ENCODE measurements at places on chromosomes 12 and 14.

- no peak for DNase-seq
Observed at GRCh38 chr14:61485661-61486060, 164.3 kb downstream of the PRKCH start.

GRCh38 chr14:43161477-43161876, 1345.6 kb downstream of the FSCB start:
- no peak for DNase-seq

DNA sequence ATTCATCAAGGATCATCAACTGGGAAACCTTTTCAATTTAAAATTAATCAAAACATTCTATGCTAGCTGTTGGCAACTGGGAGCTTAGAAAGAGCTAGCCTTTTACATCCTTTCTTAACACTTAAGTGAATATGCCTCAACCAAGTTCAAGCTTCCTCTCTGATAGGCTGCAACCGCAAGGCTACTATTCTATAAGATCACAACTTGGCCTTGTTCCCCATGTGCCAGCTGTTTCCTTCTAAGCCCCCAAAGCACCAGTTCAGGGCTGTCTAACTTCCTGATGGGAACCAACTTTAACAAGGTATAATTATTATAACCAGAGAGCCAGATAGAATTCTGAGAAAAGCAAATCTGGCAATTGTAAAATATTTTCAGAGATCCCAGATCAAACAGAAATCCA, 37.0 kb downstream of the KCNC2 start:
- DNase-seq = no peak

DNA sequence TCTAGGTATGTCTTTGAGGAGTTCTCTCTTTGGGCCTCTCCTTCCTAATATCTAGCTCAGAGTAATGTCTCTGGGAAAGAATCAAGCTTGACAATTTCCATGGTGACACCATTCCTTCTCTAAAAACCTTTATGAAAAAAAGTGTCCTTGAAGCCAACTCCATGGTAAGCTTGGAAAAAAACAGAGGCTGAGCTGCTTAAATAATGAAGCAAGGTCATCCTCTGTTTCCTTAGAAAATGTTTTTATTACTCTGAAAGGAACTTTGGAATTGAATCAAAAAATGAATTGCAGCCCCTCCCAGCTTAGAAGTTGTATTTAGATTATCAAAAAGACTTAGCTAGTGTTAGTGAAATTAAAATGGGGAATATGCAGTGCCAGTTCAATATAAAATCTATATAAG, 166.1 kb upstream of the KITLG start:
- no peak for DNase-seq

- no peak for DNase-seq
Observed at GRCh38 chr14:41972531-41972930, 365.9 kb downstream of the LRFN5 start.

GRCh38 chr12:31120392-31121008, 46.8 kb downstream of the DDX11 start:
- DNase-seq = no peak

GRCh38 chr12:105596731-105597130, 266.2 kb downstream of the C12orf75 start:
- no peak for DNase-seq

GRCh38 chr12:39406262-39406661, 36.7 kb downstream of the KIF21A start:
- no peak for DNase-seq

- DNase-seq = no peak
Observed at GRCh38 chr14:96206461-96206860, 1.8 kb downstream of the BDKRB2 start.

DNA sequence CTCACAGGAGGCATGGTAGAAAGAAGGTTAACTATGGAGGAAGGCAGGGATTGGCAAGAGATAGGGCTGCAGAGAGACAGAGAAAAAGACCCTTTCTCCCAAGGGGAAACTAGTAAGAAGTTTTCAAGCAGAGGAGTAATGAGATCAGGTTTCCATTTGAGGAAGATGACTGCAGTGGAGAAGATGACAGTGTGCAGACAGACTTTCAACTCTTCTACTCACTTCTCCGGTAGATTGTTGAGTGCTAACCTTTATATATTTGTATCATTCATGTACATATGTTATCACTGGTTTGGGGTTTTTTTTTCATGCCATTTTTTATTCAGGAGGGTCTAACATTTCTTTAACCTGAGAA, 5.9 kb upstream of the B3GNT4 start:
- no peak for DNase-seq

GRCh38 chr12:124470139-124470538, 97.3 kb downstream of the NCOR2 start:
- no peak for DNase-seq

- no peak for DNase-seq
Observed at GRCh38 chr12:63206494-63206893, 55.5 kb upstream of the AVPR1A start.

DNA sequence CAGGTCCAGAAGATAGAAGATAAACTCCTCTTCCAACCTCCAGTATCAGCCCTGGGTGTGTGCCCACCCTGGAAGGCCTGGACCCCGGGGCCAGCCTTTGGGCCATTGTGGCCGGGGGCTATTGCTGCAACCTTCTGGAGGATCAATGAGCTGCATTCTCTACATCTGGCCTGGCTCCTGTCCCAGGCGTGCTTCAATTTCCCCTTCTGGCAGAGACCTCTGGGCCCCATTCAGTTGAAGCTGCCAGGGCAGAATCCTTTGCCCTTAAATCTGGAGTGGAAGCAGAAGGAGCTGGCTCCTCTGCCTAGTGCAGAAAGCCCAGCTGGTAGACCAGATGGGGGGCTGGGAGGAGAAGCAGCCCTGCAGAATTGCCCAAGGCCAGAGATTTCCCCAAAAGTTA, 10.0 kb downstream of the NYNRIN start:
- no peak for DNase-seq

DNA sequence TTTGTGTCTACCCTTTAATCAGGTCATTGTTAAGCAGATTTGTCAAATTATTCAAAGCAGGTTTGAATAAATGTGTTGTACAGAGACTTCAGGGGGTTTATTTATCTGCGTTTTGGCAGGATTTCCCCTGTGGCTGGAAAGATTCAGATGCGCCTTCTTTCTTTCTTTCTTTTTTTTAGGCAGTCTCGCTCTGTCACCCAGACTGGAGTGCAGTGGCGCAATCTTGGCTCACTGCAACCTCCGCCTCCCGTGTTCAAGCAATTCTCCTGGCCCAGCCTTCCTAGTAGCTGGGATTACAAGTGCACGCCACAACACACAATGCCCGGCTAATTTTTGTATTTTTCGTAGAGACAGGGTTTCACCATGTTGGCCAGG, 6.3 kb upstream of the NANOGNB start:
- no peak for DNase-seq

DNA sequence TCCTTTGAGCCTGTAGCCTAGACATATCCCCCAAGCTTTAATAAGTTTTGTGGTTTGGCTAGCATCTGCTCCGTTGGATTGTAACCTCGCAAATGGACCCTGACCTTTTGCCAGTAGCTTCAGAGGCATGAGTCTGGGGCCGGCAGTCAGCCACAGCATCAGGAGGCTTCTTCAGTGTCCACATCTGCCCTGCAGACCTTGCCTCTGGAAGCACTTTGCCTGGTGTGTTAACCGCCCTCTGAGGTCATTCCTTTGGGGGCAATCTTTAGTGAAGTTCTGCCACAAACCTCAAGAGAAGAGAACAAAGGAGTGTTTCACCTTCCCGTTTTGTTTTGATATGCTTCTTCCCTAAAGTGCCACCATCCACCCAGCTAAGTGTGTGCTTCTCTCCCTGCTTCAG, 71.4 kb downstream of the GNS start:
- peak; percentile 34 for DNase-seq

- no peak for DNase-seq
Observed at GRCh38 chr14:92660571-92660970, 87.9 kb downstream of the LGMN start.

DNA sequence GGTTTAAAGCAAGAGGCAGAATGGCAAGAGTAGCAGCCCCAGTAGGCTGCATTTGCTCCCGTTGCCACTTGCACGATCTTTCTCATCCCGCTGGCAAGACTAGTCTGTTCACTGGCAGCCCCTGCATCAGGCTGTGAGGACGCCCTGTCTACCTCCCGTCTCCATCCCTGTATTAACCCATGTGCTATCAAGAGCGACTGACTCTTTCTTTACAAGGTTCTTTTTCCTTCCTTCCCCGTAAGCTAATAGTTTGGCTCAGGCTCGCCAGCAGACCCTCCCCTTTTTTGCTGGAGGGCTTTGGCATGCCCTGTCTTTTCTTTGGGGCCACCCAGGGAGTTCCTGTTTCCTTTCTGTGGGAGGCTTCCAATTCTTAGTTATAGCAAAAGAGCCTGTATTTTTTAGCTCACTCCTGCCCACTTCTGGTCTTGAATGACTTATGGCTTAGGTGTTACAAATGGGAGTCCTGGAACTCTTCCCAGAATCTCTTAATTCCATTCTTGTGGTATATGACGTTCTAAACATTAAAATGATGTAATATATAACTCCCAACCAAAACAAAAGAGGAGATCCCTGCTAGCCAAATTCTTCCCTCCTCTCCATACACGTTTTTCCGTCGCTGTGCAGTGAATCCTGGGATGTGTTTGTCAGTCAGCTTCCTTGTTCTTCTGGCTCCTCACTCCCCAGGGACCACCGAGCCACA, 149.0 kb downstream of the PRKCH start:
- DNase-seq = no peak

DNA sequence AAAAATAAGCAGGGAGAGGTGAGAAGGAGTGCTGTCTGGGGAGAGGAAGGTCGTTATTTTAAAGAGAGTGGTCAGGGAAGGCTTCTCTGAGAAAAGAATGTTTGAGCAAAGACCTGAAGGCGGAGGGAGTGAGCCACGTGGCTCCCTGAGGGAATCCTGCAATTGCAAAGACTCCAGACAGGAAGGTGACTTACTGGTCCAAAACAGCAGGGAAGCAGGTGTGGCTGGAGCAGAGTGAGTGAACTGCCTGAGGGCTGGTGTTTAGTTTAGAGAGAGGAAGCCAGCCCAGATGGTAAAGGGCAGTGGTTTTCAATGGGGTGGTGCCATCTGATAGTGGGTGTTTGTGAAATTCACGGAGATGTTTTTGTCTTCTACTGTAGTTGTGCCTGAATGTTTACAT, 58.8 kb upstream of the LTA4H start:
- DNase-seq = no peak

- no peak for DNase-seq
Observed at GRCh38 chr12:29781705-29782266, 2.0 kb downstream of the TMTC1 start.

- no peak for DNase-seq
Observed at GRCh38 chr12:11729008-11729407, 79.5 kb downstream of the ETV6 start.

DNA sequence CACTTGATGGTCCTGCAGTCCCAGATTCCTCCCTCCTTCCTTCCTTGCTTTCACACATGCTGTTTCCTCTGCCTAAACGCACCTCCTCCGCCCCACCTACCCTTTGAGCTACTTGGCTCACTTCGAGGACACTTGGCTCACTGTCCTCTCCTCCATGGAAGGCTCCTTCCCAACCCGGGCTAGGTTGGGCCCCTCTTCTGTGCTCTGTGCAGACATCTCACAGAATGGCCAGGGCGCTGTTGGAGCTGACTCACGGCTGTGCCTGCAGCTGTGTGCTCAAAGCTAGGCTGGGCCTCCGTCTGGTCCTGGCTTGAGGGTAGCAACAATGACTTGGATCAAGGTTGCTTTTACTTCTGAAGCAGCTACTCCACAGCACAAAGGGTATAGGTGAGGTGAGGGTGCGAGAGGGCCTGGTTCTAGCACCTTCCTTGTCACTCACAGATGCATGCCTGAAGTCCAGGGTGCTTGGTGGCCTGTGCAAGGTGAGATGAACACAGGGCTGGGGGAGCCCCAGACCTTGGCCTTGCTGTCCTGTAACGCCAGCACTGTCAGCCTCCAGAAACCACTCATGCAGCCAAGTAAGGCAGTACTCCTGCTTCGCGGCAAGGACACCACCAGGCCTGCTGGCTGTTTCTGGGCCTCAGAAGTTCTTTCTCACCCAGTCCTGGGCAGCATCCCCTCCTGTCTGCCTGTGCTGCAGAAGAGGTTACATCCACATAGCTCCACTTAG, 61.8 kb downstream of the GALNT16 start:
- no peak for DNase-seq

DNA sequence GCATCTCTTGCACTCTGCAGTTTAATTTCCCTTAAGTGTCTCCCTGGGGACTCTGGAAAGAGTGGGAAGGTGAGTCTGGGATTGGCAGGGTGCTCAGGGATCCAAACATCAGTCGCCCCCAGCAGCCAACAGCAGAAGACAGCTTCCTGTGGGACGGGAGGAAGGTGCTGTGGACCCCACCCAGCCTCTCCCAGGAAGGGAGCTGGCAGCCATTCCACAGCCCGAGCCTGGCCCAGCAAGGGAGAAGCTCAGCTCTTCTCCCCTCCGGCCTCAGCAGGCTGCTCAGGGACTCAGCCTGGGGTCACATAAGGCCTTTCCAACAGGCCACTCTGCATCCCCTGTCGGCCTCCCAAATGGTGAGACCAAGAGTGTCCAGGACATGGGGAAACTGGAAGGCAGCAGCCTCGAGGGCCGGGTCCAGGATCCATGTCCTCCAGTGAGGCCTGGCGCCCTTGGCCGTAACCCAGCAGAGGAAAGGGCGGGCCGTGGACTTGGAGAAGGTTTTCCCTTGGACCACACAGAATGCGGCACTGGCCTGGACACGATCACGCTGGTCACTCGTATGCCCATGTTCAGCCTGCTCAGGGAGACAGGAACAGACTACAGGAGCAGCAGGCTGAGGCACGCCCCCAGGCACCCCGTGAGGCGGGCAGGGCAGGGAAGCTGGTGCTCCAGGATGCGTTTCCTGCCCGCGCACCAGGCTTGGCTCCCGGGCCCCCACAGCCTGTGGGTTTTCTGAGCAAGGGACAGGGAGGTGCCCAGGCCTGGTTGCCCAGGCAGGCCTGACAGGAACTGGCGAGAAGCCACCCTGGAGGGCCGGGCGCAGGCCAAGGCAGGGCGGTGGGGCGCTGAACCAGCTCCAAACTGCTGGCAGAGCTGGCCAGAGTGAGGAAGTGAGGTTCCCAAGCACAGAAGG, 3.5 kb downstream of the XRCC3 start:
- DNase-seq = no peak

DNA sequence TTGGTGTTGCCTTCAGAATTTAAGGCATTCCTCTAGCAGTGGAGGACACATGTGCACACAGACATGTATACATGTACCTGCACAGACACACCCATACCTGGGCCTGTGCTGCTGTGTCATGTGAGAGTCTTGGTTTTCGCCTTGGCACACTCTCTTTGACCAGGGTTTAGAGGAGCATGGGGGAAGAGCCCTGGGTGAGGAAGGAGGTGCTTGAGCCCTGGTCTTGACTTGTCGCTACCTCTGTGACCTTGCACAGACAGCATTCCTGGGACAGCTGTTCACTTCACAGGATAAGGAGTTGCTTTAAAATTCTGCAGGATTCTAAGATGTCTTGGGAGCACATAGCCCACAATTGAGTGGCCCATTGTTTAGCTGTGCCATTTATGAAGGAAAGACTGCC, 94.7 kb downstream of the DDX51 start:
- no peak for DNase-seq

DNA sequence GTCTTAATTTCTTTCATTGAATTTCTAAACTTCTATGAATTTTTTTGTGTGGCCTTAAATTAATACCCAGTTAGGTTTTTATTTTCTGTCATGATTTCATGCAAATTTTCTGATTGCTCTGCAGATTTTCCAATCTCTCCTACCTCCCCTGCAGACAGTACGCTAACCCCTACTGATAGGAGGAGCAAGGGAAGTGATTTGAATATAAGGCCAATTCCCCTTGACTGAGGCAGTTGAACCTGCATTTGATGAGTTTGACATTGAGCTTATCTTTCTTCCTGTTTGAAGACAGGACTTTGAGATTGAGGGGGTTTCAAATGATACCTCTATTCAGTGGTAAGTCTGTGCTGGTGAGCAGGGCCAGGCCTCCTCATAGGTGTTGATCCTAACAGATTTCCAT, 74.6 kb downstream of the SNAPC1 start:
- no peak for DNase-seq

- DNase-seq = no peak
Observed at GRCh38 chr12:12180136-12180535, 86.7 kb downstream of the LRP6 start.

Measured in HepG2 (cell line).